ENCODE measurements at places on chromosomes 12 and 14.

- no peak for DNase-seq
Observed at GRCh38 chr14:41280745-41281144, 325.9 kb upstream of the LRFN5 start.

DNA sequence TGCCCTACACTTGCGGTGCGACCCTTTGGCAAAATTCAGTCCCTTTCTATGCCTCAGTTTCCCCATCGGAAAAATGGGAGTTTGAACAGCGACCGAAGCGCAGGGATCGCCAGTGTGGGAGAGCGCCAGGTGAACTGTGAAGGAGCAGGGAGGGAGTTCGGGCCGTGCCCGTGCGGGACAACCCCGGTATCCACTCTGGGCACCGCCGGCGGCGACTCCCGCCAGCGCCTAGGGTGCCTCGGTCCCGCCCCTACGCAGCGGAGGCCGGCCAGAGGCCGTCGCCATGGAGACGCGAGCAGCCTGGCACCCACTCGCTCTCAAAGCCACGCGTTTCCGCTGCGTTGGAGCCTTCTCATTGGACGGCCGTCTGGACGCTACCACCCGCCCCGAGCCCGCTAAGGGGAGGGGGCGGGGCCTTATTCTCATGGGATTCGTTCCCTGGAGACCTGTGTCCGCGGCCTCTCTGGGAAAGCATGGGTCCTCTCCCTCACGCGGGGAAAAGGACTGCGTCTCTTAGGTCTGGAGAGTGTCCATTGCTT is 729 bp upstream of the MLEC start:
- DNase-seq: peak; percentile 93

DNA sequence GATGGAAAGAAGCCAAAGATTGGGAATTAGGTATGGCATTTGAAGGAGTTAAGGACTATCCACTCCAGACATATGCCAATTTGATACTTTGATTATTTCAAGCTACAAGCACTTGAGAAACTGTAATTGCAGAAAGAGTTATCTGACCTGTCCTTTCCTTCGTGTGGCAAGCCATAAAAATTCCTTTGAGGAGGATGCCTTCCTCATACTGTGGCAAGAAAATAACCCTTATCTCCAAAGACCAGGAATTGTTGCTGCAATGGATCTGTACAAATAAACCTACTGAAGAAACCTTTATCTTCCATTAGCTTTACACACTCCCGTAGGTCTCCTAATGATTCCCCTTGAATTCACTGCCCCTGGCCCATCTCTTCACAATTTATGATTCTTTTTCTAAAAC is 165.1 kb upstream of the AMIGO2 start:
- DNase-seq: no peak

- no peak for DNase-seq
Observed at GRCh38 chr12:105825141-105825540, 313.6 kb downstream of the NUAK1 start.

DNA sequence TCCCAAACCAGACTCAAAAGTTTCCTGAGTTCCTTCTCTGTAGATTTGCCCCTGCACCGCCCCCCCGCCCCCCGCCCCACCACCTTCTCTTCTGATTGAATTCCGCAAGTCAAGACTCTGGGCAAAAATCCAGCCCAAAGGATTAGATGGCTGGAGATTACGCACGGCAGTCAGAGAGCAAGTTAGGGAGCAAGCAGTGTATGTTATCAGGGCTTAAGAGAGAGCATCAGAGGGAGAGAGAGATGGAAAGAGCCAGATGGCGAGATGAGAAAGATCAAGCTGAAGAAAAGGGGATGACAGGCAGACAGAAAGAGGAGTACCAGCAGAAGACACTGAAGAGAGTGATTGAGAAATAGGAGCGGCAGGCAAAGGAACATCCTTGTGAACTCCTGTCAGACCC is 13.9 kb upstream of the ANKRD33 start:
- DNase-seq: no peak

DNA sequence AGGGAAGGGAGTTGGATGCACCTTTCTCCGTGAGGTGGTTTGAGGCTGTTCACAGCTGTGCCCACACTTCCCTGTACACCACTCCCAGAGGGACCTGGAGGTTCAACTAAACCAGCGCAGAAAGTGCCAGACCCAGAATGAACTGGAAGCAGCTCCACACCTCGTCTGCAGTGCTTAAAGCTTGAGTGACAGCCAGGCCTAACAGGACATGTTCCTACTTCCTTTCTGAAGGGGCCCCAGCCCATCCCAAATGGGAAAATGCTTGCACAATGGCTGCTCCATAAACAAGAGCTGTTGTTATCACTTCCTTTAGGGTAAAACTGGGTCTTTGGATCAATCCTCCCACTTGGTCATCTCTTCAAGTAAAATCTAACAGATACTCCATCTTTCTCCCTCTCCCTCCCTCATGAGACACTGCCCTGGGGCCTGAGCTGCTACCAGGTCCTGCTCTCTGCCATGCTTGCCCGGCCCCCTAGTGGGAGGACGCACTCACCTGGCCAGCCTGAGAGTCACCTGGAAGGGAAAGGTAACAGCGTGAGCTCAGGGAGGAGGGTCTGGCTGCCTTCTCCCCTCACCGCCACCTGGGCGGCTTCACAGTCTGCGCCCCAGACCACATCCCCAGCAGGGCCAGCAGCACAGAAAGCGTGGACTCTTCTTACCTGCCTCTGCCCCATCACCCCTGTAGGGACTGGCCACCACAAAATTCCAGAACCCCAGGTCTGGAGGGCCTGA is 33.5 kb downstream of the ISCA2 start:
- no peak for DNase-seq

- DNase-seq: no peak
Observed at GRCh38 chr12:114166362-114166761, 200.2 kb upstream of the RBM19 start.

GRCh38 chr14:28138341-28138740 is 628.2 kb upstream of the FOXG1 start:
- DNase-seq: no peak

DNA sequence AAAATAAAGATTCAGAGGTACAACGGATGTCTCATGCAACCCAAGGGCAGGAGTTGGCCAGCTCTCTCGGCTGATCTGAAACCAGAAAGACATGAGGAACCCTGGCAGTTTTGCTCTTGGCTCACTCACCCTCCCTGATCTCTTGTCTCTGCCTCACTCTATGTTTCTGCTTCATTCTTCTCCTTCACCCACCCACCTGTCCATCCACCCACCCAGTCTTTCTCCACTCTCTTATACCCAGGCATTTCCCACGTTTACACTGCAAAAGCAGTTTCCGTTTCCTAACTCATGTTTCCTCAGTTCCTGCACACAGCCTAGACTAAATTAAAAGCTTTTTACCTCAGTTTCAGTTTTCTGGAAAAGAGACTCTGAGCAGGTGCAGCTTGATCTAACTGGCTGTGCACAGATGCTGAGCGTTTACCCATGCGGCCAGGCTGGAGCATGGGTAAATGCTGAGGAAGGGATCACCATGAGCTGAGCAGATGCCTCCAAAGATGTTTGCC is 157.6 kb downstream of the PRKCH start:
- no peak for DNase-seq

DNA sequence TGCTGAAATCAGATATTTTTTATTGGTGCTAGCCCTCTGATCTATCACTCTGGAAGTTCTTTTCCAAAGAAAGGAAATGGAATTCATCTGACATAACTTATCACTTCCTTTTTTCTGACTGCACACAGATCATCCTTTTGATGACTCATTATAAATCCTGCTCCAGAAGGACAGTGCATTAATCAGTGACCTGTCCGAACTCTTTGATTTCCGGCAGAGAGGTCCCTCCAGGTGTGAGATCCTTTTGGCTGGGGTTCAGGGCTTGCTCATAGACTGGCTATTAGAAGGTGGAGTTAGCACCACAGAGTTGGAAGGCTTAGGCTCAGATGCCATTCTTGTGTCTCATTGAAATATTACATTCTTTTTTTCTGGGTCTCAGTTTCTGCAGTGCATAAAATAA is 328.2 kb downstream of the ZFP36L1 start:
- no peak for DNase-seq

GRCh38 chr12:19800884-19801283 is 361.6 kb downstream of the AEBP2 start:
- no peak for DNase-seq

- no peak for DNase-seq
Observed at GRCh38 chr14:61187196-61187905, 93.8 kb downstream of the TMEM30B start.

DNA sequence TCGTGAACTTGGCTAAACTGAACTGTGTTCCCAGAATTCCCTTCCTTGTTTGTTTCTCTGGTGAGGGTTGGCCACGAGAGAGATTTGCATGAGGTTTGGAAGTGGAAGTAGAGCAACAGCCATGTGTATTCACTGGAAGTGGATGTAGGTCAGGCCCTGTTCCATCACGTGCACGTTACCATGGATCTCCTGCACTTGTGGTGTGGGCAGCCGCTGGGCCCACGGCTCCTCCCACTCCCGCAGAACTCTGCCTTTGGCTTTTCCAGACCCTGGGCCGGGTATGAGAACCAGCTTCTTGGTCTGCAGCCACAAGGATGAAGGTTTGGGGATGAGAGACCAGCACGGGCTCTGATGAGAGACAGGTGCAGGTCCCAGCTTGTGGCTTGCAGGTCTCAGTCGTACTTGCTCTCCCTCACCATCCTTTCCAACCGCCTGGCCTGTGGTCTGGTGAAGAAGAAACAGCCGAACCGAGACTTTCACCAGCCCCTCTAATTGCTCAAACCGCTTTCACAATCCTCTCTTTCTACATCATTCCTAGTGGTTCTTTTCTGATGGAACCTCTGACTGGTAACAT is 94.9 kb downstream of the DUSP16 start:
- DNase-seq: no peak

DNA sequence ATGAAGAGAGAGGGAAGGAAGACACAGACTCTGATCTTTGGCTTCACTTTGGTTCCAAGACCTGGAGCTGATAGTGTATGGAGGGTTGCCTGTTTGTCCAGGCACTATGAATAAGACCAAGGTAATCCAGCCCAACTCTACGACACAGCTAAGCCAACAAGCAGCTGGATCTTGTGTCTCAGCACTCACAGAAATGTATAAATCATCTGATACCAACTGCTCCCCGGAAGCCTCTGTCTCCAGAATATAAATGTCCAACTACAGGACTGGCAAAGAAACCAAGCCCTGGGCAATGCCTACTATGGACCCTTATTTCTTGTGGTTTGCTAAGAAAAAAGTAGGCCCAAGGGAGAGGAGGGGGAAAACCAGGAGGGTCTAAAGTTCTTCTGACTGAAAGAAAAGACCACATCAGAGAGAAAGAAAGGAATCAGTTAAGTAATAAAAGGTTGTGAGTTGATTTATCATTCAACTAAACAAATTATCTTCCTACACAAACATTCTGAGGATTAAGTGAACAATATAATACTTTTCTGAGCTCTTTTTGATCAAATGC is 204.0 kb downstream of the DAD1 start:
- no peak for DNase-seq

GRCh38 chr12:122825773-122826724 is 9.2 kb upstream of the HIP1R start:
- no peak for DNase-seq

DNA sequence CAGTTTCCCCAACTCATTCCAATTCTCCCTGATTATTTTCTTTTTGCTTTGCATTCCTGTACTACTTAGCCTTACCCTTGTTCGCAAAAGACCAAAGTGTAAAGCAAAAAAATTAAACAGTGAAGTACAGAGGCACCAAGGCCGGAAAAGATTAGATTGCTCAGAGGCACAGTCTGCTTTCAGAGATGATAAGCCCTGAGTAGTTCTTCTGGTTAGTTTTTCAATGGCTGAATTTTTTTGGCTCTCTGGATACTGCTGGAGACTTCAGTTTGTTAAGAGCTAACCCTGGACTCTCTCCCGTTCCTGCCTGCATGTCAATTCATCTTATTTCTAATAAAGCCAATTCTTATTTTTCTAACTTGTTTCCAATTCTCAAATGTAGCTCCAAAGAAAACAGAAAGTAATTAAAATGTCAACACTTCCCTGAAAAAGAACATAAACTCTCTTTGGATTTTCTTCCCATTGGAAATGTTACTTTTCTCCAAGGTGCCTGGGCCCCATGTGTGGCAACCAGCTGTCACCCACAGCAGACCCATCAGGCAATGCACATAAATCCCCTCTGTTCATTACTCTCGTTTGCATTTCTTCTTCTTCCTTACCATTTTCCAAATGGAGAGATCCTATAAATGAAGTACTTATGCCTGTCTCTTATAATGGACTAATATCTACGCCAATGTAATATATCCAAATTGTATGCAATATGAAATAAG is 142.8 kb downstream of the BTG1 start:
- no peak for DNase-seq

GRCh38 chr12:132204793-132205270 is 60.6 kb downstream of the NOC4L start:
- no peak for DNase-seq

DNA sequence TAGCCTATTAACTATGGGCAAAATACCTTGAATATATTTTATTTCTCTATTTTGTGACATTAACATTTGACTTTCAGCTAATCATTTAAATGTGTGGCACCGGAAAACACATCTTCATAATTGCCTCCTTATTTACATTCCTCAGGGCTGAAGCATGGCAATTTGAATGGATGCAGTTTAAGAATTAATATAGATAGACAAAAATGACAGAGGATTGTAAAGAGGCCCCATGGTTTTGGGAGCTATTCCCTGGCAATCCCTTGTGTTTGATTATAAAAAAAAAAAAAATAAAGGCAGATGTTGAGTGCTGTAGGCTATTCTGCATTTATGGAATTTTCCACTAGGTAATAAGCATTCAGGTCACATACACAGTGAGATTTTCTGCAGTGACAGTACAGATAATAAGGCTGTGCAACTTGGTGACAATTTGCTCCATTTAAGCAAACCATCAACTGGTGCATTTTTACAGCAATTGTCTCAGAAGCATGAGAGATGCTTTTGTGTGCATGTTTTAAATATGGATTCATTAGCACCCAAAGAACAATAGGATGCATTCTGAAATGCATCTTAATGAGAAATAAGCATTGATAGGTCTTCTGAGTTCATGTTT is 123.2 kb upstream of the SLC38A4 start:
- no peak for DNase-seq

GRCh38 chr12:51865757-51866270 is 17.3 kb upstream of the FIGNL2 start:
- no peak for DNase-seq

- no peak for DNase-seq
Observed at GRCh38 chr12:120820884-120821510, 83.2 kb downstream of the SPPL3 start.

DNA sequence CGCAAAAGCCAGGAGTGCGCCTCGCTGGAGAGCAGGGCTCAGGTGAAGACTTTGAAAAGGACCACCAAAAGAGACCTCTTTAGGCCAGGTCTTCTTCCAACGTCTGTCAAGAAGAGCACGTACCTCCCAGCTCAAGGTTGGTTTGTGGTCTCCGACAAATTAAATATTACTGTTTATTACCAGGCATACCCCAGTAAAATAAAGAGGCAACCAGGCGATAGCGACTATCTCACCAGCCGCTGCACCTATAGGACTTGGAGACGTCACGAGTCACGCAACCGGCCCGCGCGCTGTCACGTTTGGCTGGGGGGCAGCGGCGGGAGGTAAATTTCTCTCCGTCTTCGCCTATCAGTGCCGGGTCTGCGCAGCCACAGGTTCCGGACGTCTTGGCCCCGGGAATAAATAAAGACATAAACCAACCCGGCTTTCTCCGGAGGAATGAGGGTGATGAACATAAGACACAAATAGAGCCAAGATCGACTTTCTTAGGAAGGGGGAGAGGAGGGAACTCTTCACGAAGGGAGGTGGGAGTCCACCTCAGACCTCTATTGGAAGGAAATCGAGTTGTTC is 2.0 kb upstream of the TBX5 start:
- no peak for DNase-seq

GRCh38 chr14:99040052-99040451 is 231.9 kb downstream of the BCL11B start:
- no peak for DNase-seq

GRCh38 chr14:45970621-45971020 is 681.0 kb downstream of the RPL10L start:
- no peak for DNase-seq

GRCh38 chr12:124538194-124539082 is 29.0 kb downstream of the NCOR2 start:
- no peak for DNase-seq

Data from stimulated activated CD8-positive, alpha-beta memory T cell treated with anti-CD3 and anti-CD28 coated beads, Interleukin-7, amount 100 ng/mL, for 24 hours (primary cell).